ENCODE measurements at places on chromosomes 4 and X.

DNA sequence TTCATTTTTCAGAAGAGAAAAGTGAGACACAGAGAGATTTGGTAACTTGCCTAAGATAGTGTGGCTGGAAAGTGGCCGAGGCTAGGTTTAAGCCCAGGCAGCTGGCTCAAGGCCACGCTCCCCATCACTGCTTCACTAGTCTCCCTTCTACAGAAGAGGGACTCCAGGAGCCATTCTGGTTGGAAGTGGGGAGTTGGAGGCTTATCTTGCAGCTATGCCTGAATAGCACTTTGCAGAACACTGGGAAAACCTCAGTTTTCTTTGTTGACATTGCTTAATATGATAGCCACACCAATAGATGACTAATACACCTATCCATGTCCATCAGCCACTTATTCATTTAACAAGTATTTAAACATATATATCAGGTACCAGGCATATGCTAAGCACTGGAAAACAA is 18.5 kb downstream of the LRRC66 start:
- no peak overlapping the region for H3K4me3 ChIP-seq
- no peaks in the 10 kb centered on the region for H3K27me3 ChIP-seq
- no peaks in the 10 kb centered on the region for H3K4me1 ChIP-seq
- no peak for DNase-seq
- no peaks in the 10 kb centered on the region for H3K36me3 ChIP-seq
- H3K27ac ChIP-seq = no peak overlapping the region

DNA sequence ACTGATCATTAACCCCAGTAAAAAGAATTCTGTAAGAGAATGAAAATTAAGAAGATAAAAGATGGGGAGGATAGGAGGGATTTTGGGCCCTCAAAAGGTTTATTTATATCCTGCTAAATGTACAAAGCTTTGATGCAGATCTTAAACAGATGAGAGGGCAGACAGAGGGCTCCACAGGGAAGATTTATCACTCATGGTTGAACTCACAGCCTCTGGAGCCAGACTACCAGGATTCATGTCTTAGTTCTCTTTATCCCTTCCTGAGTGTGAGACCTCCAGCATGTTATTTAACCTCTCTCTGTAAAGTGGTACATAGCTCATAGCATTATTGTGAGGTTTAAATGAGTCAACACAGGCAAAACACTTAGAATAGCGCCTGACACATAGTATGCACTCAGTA is 74.4 kb downstream of the SOWAHB start:
- no peak overlapping the region for H3K4me3 ChIP-seq

- no peaks in the 10 kb centered on the region for H3K4me1 ChIP-seq
- DNase-seq = no peak
- H3K4me3 ChIP-seq = no peak overlapping the region
- H3K27ac ChIP-seq = no peak overlapping the region
- H3K36me3 ChIP-seq = no peaks in the 10 kb centered on the region
These were observed 620.6 kb upstream of the GNPDA2 start for GRCh38 chr4:45346816-45347435.

GRCh38 chrX:149506349-149506748 is 1.2 kb upstream of the IDS start:
- no peak for DNase-seq
- H3K27ac ChIP-seq = no peak overlapping the region
- peaks cover 5% of the 10 kb centered on the region for H3K36me3 ChIP-seq
- H3K4me3 ChIP-seq = no peak overlapping the region

GRCh38 chrX:22922961-22923360 is 76.8 kb upstream of the DDX53 start:
- no peak overlapping the region for H3K27ac ChIP-seq
- DNase-seq = no peak
- H3K36me3 ChIP-seq = no peaks in the 10 kb centered on the region

GRCh38 chr4:788636-789297 is 37.2 kb downstream of the CPLX1 start:
- no peak overlapping the region for H3K4me3 ChIP-seq
- no peak for DNase-seq
- H3K27ac ChIP-seq = no peak overlapping the region
- peaks cover 5% of the 10 kb centered on the region for H3K36me3 ChIP-seq

DNA sequence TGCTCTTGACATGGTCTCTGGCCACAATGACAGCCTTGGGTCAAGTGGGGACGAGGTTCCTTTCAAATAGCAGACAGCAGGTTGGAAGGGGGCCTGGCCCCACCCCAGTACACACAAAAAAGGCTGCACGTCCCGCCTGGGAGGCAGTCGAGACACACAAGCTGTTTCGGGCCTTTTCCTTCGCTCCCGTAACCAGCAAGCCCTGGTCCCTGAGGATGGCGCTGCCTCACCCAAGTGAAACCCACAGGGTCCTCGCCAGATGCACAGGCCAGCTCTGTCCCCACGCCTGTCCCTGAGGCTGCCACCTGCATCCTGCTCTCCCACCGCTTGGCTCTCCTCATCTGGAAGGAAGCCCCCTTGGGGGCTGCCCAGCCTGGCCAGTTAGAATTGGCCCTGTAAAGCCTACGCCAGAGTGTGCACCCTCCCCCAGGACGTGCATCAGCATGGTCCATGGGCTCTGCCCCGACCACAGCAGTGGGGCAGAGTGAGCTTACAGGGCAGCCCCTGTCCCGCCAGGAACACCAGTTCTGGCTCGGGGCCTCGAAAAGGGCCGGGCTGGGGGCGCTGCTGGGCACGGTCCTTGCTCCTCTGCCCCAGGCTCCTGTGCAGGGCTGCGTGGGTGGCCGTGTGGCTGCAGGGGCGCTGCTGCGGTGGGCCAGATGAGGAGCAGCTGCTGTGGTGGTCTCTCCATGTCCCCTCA is 2.0 kb downstream of the CPLX1 start:
- H3K36me3 ChIP-seq = no peaks in the 10 kb centered on the region
- H3K27me3 ChIP-seq = peaks cover 84% of the 10 kb centered on the region
- DNase-seq = no peak
- peaks cover 8% of the 10 kb centered on the region for H3K4me1 ChIP-seq
- no peak overlapping the region for H3K27ac ChIP-seq

GRCh38 chrX:14776901-14777300 is 96.0 kb downstream of the FANCB start:
- H3K27me3 ChIP-seq = no peaks in the 10 kb centered on the region
- H3K4me3 ChIP-seq = no peak overlapping the region
- H3K27ac ChIP-seq = no peak overlapping the region
- DNase-seq = no peak

DNA sequence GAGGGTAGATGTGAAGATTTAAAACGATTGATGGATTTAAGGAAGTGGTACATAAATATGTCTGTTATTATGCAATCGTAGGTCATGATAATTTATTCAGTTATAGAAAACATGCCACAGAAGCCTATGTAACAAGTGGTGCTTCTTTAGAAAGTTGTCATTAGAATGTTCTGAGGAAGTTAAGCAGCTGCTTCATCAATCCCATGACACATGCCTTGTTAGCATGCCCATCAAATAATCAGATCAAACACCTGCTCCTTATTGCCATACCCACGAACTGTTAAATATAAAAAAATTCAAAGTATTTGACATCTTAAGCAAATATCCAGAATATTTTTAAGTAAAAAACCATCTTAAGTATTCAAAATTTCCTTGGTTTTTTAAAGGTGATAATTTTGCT is 76.4 kb upstream of the MYOZ2 start:
- H3K27ac ChIP-seq = no peak overlapping the region
- H3K4me3 ChIP-seq = no peak overlapping the region
- H3K36me3 ChIP-seq = no peaks in the 10 kb centered on the region
- H3K27me3 ChIP-seq = peaks cover 4% of the 10 kb centered on the region
- no peak for DNase-seq

GRCh38 chrX:118693843-118694242 is 33.6 kb upstream of the IL13RA1 start:
- no peak overlapping the region for H3K27ac ChIP-seq
- no peak overlapping the region for H3K4me3 ChIP-seq
- peaks cover 16% of the 10 kb centered on the region for H3K4me1 ChIP-seq

DNA sequence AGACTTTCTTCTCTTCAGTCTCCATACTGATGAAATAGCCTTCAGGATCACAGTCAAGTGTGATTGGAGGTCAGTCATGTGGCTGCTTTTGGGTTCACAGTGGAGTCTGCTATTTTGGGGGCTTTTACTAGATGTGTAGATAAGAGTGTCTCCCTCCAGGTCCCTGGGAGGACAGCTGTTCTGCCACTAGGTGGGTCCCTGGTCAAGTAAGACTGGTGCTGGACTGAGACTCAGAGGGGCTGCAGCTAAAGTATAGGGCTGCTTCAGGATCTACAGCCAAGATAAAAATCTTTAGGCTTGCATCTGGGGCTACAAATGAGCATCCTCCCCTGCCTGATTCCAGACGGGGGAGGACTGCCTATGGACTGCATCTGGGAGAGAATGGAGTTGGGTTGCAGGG is 200.7 kb upstream of the ANKRD50 start:
- H3K27me3 ChIP-seq = no peaks in the 10 kb centered on the region
- no peaks in the 10 kb centered on the region for H3K36me3 ChIP-seq
- H3K27ac ChIP-seq = no peak overlapping the region

- no peak for DNase-seq
- H3K36me3 ChIP-seq = peaks cover 3% of the 10 kb centered on the region
- peak overlapping the region; percentile 56 for H3K27ac ChIP-seq
- H3K4me1 ChIP-seq = peaks cover 9% of the 10 kb centered on the region
These were observed 69.6 kb downstream of the FGFBP1 start for GRCh38 chr4:15868826-15869413.

DNA sequence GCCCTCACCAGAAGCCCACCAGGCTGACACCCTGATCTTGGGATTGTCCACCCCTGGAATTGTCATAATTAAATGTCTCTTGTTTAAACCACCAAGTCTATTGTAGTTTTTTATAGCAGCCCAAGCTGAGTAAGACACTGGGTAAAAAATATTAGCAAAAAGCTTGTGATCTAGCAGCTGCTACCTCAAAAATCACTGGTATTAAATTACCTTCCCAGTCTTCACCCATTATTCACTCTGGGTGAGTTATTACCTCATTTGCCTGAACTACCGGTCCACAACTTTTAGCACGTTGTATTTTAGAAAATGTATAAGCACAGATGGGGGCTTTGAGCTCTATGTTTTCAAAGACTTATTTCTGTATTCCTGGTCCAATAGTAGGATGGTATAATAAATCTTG is 12.0 kb upstream of the TRIM61 start:
- H3K27ac ChIP-seq = no peak overlapping the region
- H3K4me3 ChIP-seq = no peak overlapping the region

DNA sequence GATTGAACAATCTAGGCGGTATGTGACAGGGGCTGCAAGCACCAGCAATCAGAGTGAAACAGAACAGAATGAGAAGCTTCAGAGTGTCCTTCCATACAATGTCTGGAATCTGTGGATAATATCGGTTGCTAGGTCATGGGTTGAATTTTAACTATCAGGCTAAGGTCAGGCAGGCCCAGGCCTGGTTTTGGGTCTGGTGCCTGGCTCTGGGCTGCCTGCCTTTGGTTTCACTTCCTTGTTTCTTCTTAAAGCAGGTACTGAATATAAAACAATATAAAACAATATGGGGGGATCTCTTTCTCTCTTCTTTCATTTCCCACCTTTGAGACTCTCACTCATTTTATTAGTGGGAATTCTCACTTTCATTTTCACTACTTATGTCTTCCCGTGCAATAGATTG is 962.0 kb downstream of the CCSER1 start:
- H3K36me3 ChIP-seq = no peaks in the 10 kb centered on the region
- DNase-seq = no peak
- no peak overlapping the region for H3K4me3 ChIP-seq
- no peak overlapping the region for H3K27ac ChIP-seq
- H3K27me3 ChIP-seq = no peaks in the 10 kb centered on the region
- peaks cover 5% of the 10 kb centered on the region for H3K4me1 ChIP-seq

- H3K36me3 ChIP-seq = no peaks in the 10 kb centered on the region
- no peak for DNase-seq
- no peaks in the 10 kb centered on the region for H3K4me1 ChIP-seq
- no peak overlapping the region for H3K27ac ChIP-seq
These were observed 623.6 kb downstream of the STIM2 start for GRCh38 chr4:27484216-27484615.

- H3K4me1 ChIP-seq = no peaks in the 10 kb centered on the region
- no peaks in the 10 kb centered on the region for H3K36me3 ChIP-seq
- DNase-seq = no peak
- no peak overlapping the region for H3K27ac ChIP-seq
- H3K27me3 ChIP-seq = no peaks in the 10 kb centered on the region
- H3K4me3 ChIP-seq = no peak overlapping the region
These were observed 1129.6 kb downstream of the STPG2 start for GRCh38 chr4:97013711-97014110.

DNA sequence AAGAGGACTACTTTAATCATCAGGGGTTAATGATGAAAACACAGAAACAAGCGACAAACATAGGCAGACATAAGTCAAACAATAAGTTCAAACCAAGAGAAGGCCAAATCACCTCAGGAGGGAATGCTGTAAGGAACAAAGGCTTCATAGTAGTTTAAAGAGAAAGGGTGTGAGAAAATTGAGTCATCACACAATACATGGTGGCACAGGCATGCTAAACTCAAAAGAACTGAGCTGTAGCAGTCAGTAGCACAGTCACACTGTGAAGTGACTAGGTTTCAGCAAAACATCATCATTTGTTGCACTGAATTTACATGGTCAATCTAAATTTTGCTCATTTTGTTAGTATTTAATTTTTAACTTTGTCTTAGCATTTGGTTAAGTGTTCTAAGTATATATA is 24.2 kb downstream of the SMC1A start:
- no peak overlapping the region for H3K27ac ChIP-seq
- no peak overlapping the region for H3K4me3 ChIP-seq
- no peak for DNase-seq
- H3K27me3 ChIP-seq = no peaks in the 10 kb centered on the region

DNA sequence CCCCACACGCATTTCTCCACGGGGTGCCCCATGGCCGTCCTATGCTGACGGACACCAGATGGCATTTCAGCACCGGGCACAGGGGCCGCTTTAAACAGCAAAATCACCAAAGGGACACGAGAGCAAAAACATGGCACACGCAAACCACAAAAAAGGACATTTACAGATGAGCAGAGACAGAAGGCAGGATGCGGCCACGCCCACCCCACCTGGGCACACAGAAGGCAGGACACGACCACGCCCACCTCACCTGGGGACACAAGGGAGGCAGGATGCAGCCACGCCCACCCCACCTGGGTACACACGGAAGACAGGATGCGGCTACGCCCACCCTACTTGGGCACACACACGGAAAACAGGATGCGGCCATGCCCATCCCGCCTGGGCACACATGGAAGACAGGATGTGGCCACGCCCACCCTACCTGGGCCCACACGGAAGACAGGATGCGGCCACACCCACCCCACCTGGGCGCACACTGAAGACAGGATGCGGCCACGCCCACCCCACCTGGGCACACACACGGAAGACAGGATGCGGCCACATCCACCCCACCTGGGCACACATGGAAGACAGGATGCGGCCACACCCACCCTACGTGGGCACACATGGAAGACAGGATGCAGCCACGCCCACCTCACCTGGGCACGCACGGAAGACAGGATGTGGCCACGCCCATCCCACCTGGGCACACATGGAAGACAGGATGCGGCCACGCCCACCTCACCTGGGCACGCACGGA is 69.1 kb downstream of the FAM53A start:
- no peak for DNase-seq
- H3K27ac ChIP-seq = peak overlapping the region; percentile 70
- H3K4me1 ChIP-seq = peaks cover 8% of the 10 kb centered on the region
- peaks cover 8% of the 10 kb centered on the region for H3K36me3 ChIP-seq
- H3K4me3 ChIP-seq = no peak overlapping the region
- H3K27me3 ChIP-seq = no peaks in the 10 kb centered on the region

GRCh38 chr4:107855723-107856122 is 31.0 kb downstream of the SGMS2 start:
- no peaks in the 10 kb centered on the region for H3K36me3 ChIP-seq
- H3K4me3 ChIP-seq = no peak overlapping the region
- DNase-seq = no peak
- no peaks in the 10 kb centered on the region for H3K4me1 ChIP-seq
- no peak overlapping the region for H3K27ac ChIP-seq
